ENCODE measurements at places on chromosomes 1 and 21. TPM values are rescaled to one million over a fixed set of nuclear protein-coding genes. Genes with fewer than 3 reads are reported as not detected.

DRAXIN gene
- total RNA-seq = 0.04 TPM

RPE65 gene
- not detected for total RNA-seq

APCS gene
- total RNA-seq = not detected

RASSF5 gene
- total RNA-seq = 223 TPM

F5 gene
- total RNA-seq = 57.8 TPM

CLIC4 gene
- 33.1 TPM for total RNA-seq

POGZ gene
- 104 TPM for total RNA-seq

Measured in activated CD4-positive, alpha-beta T cell treated with anti-CD3 and anti-CD28 coated beads for 36 hours (primary cell).